ENCODE measurements at places on chromosomes 5 and 9.
A peak's percentile ranks its signal among the peaks of the same experiment; 100 is the strongest.

DNA sequence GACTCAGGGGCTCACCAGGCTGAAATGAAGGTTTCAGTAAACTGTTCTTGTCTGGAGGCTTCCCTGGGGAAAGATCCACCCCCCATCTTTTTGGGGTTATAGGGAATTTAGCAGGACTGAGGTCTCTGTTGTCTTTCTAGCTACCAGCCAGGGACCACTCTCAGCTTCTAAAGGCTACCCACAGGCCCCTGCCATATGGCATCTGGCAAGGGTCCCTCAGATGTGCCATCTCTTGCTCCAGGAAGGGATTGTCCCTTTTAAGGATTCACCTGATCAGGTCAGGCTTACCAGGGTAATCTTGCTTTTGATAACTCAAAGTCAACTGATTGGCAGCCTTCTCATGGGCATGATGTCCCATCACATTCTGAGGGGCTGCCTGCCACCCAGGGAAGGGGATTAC lies 65.0 kb downstream of the NSUN2 start:
- no peak for DNase-seq

GRCh38 chr9:81321551-81321950 lies 367.8 kb downstream of the TLE1 start:
- no peak for DNase-seq

- DNase-seq = no peak
These were observed 21.6 kb upstream of the RASA1 start for GRCh38 chr5:87246061-87246460.

DNA sequence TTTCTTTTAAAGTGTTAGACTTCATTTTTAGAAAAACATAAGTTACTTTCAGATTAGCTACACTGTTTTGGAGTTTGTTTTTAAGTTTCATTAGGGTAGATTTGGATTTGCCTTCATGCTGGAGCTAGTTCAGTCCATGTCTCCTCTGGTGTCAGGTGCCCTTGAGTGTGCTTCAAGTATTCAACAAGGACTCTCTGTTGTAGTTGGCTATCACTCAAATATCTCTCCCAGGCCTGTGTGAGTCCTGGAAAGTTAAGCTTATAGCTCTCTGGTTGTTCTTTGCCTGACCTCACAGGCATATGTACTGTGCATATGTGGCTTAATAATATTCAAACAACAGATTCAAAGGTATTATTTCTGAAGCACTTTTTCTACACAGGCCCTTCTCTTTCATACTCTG lies 45.4 kb downstream of the PTBP3 start:
- no peak for DNase-seq

- DNase-seq = no peak
These were observed 681 bp upstream of the ETF1 start for GRCh38 chr5:138543730-138544104.

- DNase-seq = peak; percentile 37
These were observed 101.6 kb upstream of the SSBP2 start for GRCh38 chr5:81852291-81853029.

DNA sequence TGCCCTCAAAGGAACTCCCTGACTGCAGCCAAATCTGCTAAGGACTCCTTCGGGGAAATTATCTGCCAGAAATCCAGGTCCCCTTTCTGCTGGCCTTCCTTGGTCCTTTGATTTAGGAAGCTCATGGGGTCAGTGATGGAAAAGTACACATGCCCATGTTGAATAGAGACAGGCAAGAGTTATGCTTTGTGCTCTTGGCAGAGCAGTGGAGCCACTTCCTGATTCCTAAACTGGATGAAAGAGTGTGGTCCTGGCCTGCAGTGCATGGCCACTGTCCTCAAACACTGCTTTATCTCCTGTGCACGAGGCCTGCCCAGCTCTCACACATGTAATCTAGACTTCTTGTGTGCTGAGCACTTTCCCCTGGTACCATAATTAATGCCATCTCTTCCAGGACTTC lies 2.0 kb upstream of the EBF1 start:
- DNase-seq = no peak

GRCh38 chr9:72932619-72933018 lies 20.2 kb downstream of the ALDH1A1 start:
- no peak for DNase-seq

DNA sequence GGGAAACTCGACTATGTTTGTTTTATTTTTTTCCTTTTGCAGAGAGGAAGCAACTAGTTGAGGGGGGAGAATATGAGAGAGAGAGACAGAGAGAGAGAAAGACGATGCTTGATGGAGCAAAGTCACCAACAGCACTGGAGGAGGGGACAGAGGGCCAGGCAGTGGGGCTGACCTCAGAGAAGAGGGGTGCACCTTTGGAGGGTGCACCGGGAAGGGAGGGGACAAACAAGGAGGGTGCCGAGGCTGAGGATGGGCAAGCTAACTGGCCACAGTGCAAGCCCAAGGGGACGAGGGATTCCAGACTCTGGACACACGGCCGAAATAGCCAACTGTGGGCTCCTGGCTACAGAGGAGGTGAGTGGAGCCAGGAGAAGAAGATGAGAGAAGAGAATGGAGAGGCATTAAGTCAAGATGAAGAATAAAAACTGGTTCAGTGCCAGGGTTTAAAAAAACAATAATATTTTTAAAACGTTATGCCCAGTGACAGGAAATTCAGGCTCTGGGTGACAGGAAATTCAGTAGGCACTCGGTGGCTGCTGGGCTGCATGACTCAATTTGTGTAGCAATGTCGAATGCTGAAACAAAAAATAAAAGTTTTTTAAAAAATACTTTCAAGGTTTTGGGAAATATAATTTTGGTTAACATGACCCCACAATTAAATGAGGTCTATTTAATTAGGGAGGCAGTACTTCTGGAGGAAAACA lies 13.3 kb upstream of the GLRX start:
- no peak for DNase-seq

GRCh38 chr9:70553707-70554673 lies 139.5 kb upstream of the KLF9 start:
- no peak for DNase-seq

- DNase-seq = no peak
These were observed 672 bp downstream of the PAXX start for GRCh38 chr9:136992819-136993369.

DNA sequence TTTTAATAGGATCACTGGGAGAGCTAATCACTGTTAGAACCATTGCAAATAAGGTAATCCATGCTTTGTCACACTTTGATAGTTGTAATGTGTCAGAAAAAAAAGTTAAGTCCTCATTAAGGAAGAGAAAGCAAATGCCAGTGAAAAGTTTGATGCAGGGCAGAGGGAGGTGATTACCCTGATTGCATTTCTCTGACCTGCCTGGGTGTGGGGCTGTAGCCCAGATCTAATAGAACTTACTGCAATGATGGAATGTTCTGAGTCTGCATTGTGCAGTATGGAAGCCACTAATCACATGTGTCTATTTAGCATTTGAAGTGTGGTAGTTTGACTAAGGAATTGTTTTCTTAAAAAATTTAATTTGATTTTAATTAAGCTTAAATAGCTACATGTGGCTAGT lies 202.7 kb downstream of the ATP10B start:
- peak; percentile 9 for DNase-seq

DNA sequence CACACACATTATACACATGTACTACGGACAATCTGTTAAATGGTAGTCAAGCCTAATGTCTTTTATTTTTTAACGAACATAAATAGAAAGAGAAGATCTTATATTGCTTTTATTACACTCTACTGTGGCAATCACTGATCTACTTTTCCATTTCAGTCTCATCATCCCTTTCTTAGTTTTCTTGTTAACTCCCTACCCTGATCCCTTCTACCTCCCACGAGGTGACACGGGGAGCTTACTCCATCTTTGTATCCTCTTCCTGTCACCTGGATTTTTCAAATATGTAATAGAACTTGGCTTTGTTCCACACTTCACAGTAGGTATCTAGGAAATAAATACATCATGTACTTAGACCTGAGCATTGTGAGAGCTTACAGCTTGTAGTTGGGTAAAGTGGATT lies 211.0 kb downstream of the PIK3R1 start:
- no peak for DNase-seq

GRCh38 chr9:136922540-136922939 lies 22.0 kb downstream of the FBXW5 start:
- no peak for DNase-seq

DNA sequence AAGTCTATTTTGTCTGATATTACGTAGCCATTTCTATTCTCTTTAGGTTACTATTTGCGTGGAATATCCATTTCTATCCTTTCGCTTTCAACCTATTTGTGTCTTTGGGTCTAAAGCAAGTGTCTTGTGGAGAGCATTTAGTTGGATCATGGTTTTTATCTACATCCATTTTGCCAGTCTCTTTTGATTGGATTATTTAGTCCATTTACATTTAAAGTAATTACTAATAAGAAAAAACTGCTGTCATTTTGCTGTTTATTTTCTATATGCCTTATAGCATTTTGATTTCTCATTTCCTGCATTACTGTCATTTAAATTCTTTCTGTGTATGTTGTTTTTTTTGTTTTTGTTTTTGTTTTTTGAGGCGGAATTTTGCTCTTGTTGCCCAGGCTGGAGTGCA lies 26.0 kb upstream of the UBQLN1 start:
- DNase-seq = no peak

DNA sequence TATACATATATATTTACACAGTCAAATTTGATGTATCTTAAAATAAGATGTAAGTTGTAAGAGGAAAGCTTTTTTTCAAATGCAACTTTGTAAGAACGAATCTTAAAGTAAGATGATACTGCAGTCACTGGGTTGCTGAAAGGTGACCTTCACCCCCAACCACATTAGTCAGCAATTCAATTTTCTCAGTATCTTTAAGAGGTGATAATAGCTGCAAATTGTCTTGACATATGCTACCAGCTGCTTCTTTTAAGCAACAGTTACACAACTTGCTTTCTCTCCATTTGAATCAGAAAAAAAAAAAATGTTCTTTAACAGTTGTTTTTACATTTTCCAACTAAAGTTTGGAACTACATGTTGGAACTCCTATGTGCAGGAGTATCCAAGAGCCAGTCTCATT lies 246.6 kb upstream of the CCNG1 start:
- DNase-seq = no peak

GRCh38 chr9:79656169-79656568 lies 84.4 kb downstream of the TLE4 start:
- no peak for DNase-seq

DNA sequence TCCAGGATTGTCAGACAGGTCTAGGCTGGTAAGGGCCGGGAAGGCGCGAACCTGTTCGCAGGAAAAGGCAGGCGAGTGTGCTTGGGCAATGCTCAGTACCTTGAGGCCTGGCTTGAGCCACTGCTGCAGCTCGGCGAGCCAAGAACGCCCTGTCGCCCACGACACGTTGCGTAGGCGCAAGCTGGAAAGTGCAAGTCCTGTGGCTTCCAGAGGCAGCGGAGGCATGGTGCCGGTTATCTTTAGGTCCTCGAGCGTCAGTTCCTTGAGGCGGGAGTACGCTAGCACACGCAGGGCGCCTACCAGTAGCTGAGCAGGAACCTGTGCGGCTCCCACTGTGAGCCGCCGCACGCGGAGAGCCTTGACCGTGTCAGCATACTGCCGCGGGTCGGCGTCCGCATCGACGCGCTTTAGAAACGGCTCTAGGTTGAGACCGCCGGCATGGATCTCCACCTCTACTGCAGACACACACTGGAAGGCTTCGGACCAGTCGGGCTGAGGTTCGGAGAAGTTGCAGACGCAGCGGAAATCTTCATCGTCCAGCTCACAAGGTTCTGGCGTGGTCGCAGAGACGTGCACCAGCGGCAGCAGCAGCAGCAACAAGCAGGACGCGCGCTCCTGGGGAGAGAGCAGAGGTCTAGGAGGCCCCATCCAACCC lies 482 bp downstream of the CD14 start:
- no peak for DNase-seq

DNA sequence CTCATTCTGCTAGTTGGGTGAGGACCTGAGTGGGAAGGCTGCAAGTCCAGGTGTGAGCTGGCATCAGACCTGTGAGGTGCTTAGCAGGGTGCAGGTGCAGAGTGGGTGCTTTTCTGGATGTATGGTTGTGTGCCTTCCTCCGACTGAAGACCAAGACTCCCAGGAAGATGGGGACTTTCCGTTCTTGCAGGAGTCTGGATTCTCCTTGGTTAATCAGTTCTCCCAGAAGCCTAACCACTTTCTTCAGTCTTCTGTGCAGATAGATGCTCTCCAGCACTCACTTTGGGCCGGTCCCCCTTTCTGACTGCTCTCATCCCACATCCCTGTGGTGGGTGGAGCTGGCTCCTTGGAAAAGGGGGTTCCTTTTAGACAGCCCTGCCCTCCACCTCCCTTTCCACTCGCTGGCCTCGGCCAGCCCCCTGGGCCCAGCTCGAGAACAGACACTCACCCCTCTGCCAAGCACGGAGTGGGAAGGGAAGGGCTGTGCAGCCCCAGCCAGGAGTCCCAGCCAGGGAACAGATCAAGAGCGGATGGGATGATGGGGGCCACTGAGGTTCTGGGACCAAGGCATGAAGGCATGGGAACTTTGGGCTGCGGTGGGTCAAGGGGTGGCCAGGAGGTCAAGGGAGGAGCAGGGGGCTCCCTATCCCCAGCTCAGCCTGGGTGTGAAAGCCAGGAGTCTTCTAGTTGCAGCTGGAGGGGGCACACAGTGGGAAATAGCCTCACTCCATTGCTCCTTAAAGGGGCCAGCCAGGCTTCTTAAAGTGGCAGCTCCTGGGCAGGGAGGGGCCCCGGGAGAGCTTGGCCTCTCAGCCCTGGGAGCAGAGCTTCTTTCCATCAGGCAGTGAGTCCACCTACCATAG lies 62.4 kb downstream of the FGF18 start:
- DNase-seq = no peak

- DNase-seq = peak; percentile 81
These were observed at the start of gene GPRIN1 for GRCh38 chr5:176609724-176610434. GPRIN1 (minus strand) TSS chr5:176610156; CDS start chr5:176599834, 10,322 bp downstream.

- DNase-seq = no peak
These were observed 112.0 kb upstream of the IL12B start for GRCh38 chr5:159442206-159442850.

DNA sequence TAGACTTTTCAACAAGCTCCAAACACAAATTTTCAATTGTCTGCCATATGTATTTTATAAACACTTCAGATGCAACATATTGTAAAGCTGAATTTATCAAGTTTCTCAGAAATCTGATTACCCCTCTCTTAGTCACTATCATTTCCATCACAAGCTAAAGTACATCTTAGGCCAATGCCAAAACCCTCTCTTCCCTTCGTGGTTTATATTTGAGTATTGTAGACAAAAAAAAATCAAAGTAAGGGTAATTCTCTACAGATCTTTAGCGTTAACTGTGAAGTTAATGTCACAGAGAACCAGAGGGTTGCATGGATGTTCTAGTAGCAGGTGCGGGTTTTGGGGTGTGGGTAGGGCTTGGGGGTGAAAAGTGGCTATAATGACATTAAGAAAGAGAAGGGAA lies 387.7 kb upstream of the PTGER4 start:
- DNase-seq = no peak

GRCh38 chr9:99359336-99359735 lies 137.3 kb downstream of the SEC61B start:
- DNase-seq = no peak

DNA sequence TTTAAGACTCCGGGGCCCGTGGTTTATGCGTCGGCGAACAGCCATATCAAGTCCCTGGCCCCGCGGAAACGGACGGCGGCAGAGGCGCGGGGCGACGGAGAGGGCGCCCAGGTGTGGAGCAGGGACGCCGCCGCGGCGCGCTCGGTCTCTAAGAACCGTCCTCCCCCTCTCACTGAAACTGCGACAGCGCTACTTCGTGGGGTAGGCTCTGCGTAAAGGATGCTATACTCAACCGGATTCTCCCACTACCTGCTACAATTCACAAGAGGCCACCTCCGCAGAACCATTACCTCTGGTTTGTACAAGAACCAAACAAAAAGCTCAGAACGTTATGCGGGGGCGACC lies 404 bp downstream of the MRNIP start:
- peak; percentile 18 for DNase-seq

All from endothelial cell (in vitro differentiated cells).